ENCODE measurements at places on chromosomes 5 and 9. TPM values are rescaled to one million over a fixed set of nuclear protein-coding genes. Genes with fewer than 3 reads are reported as not detected.

Gene IFNA13
- not detected for total RNA-seq

Gene CDO1
- total RNA-seq = 41.4 TPM

Gene PHAX
- 30.3 TPM for total RNA-seq

Gene SPATA9
- 0.21 TPM for total RNA-seq

Gene C1QTNF2
- 2.3 TPM for total RNA-seq

Gene ECSCR
- total RNA-seq = 21.6 TPM

Gene IFNA1
- total RNA-seq = not detected

Gene SH3RF2
- 179 TPM for total RNA-seq

Gene LCN12
- total RNA-seq = 11.9 TPM

Gene DPH7
- total RNA-seq = 21.4 TPM

Gene IL33
- total RNA-seq = 50.1 TPM

Gene MSX2
- total RNA-seq = 1.8 TPM

Gene SMIM23
- not detected for total RNA-seq

Gene IFNA2
- not detected for total RNA-seq

Gene ADGRD2
- total RNA-seq = not detected

Gene CCL28
- 1.6 TPM for total RNA-seq

Gene BAAT
- not detected for total RNA-seq

Gene SLC9A3
- total RNA-seq = 0.77 TPM

Gene GDNF
- total RNA-seq = 0.26 TPM

Gene ALDH1A1
- total RNA-seq = 45.0 TPM

Gene SPINK13
- total RNA-seq = not detected

Gene HOMER1
- total RNA-seq = 25.6 TPM

Gene SH2D3C
- 21.5 TPM for total RNA-seq

Gene PCDHGB5
- 7.7 TPM for total RNA-seq

Gene N4BP3
- 1.5 TPM for total RNA-seq

Gene FOXD4L6
- total RNA-seq = not detected

Gene SETD9
- total RNA-seq = 14.5 TPM

Gene ATP10B
- 0.12 TPM for total RNA-seq

Gene HRH2
- 24.3 TPM for total RNA-seq

Gene ZNF484
- 5.7 TPM for total RNA-seq

Gene LRRC19
- total RNA-seq = not detected

Gene ANKRD34B
- 0.06 TPM for total RNA-seq

Gene ZNF879
- 4.8 TPM for total RNA-seq

Gene MARCHF11
- total RNA-seq = 3.4 TPM

Gene GABRA1
- total RNA-seq = not detected

Gene COL27A1
- total RNA-seq = 9.2 TPM

Gene CDX1
- not detected for total RNA-seq

Gene CDH9
- total RNA-seq = not detected

Gene NAIP
- total RNA-seq = 13.7 TPM

Gene PITX1
- not detected for total RNA-seq

Gene TNC
- 54.5 TPM for total RNA-seq

Gene MED10
- total RNA-seq = 24.4 TPM

Gene EGR1
- total RNA-seq = 29.1 TPM

Gene SPATA31A1
- not detected for total RNA-seq

Gene DDX4
- total RNA-seq = not detected

Gene GIN1
- total RNA-seq = 11.4 TPM

Gene FRMPD1
- 0.77 TPM for total RNA-seq

Gene KIF4B
- 0.05 TPM for total RNA-seq

All from left cardiac atrium (tissue), 4 donors.